GM12864 (cell line): ENCODE measurements at places on chromosomes 3 and 15.
A peak's percentile ranks its signal among the peaks of the same experiment; 100 is the strongest.

- no peak for DNase-seq
Measured at GRCh38 chr3:194272861-194273742, 78.0 kb downstream of the CPN2 start.

GRCh38 chr15:62758126-62758951, 284.2 kb upstream of the TPM1 start:
- DNase-seq, result no peak

DNA sequence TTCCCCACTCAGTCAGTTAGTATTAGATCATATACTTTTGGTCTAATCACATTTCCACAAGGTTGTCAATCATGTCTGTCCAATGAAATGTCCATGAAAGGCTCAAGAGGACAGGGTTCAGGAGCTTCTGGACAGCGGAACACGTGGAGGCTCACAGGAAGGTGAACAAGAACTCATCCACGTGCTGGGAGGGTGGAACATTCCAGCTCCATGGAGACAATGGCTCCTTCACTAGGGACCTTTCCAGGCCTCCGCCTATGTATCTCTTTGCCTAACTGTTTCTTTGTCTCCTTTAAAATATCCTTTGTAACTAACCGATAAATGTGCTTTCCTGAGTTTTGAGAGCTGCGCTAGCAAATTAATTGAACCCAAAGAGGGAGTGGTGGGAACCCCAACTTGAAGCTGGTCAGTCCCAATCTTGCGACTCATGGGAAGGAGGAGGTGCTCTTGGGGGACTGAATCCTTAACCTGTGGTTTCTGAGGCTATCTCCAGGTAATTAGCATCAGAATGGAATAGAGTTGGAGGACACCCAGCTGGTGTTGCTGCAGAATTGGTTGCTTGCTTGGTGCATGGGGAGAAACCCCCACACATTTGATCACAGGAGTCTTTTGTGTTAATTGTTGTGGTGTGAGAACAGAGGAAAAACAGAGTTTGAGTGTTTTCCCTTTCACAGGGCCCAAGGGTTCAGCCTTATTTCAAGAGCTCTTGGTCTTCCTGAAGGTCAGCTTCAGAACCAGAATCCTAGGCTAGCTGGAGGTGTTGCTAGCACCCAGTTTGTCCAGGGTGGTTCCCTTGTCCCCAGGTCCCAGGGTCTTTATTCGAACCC, 3.0 kb upstream of the TKT start:
- no peak for DNase-seq

DNA sequence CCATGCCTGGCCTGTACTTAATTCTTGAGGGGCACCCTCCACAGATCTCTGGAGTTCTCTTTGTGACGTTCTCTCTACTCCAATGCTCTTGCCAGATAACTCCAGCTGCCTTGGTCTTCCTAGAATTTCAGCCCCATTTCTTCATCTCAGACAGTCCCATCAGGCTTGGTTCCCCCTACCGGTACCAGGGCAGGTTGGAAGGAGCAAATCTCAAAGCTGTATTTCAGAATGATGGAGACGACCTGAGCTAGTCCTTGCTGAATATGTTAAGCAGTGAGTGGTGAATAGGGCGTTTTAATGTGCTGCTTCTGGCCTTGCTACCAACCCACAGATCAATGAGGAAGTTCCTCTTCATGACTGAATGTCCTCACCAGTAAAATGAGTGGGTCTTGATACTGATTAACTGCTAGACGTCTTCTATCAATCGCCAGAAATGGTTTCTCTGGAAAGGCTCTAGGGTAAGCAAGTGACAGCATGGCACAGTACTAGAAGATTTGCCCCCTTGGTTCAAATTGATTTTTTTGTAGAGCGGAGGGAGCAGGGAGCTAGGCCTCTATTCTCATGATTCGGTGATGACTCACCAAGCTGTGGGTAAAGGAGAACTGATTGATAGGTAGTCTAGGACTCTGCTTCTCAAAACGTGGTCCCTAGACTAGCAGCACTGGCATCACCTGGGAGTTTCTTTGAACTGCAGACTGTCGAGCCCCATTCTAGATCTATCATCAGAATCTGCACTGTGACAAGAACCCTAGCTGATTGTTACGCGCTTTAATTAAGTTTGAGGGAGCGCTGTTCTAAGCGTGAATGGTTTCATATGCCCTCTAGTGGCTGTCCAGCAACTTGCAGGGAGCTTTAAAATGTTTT, 67.8 kb downstream of the UBP1 start:
- DNase-seq, result peak; percentile 22

GRCh38 chr15:77865701-77866100, 211.8 kb downstream of the TBC1D2B start:
- DNase-seq, result no peak

DNA sequence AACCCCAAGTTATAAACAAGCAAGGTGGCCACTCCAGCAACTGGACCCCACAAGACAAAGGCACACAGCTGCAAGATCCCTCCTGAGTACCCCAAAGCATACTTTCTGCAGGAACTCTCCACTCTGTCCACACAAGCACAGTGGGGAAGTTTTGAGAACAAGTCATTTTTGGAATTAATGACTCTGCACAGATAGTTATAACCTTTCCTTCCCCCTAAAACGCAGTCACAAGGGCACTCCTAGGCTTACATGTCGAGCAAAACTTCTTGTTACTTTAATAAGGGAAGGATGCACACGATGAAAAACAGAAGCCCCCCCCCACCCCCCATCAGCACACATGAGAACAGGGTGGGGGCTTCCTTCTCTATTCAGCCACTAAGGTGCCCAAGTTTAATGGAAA, 1.2 kb downstream of the STIMATE start:
- no peak for DNase-seq
